SK-MEL-5 (cell line): ENCODE measurements at places on chromosomes 5 and 9. TPM values are rescaled to one million over a fixed set of nuclear protein-coding genes. Genes with fewer than 3 reads are reported as not detected.

The TICAM2 gene
- total RNA-seq: 0.08 TPM in 1 of 2 replicates, not detected in the other

The IL9 gene
- not detected in 2 replicates for total RNA-seq

The DND1 gene
- total RNA-seq: 0.26 and 0.75 TPM in 2 replicates

The NOP16 gene
- total RNA-seq: 31.8 and 32.0 TPM in 2 replicates

The GFI1B gene
- 0.05 and 0.74 TPM in 2 replicates for total RNA-seq

DNA sequence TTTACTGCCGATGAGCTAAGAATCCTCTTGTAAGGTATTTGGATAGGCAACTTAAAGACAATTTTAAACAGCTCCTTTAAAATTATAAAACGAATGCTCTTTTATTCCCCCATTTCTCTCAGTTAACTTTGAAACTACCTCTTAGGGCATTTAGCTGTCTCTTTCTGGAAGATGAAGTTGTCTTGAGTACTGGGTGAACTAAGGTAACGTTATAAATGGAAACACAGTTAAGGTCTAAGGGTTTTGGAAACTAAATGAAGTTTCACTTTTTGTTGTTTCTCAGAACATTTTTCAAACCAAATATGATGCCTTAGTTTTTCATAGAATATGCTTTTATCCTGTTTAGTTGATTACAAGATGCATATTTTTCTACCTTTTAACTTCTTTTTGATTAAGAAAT lies 6.8 kb downstream of the UBE2R2 start:
- DNase-seq: no peak

- DNase-seq: no peak
Observed at GRCh38 chr9:129768486-129768885, 15.6 kb upstream of the PTGES start.

DNA sequence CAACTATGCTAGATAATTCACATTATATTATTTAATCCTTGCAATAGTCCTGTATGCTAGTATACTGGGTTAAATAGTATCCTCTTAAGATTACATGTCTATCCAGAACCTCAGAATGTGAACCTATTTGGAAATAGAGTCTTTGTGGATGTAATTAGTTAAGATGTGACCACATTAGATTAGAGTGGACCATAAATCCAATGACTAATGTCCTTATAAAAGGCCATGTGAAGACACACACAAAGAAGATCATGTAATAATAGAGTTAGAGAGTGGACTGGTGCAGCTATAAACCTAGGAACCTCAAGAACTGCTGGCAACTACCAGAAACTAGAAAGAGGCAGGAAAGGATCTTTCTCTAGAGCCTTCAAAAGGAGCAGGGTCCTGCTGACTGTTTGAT lies 263.6 kb upstream of the PTGER4 start:
- no peak for DNase-seq

DNA sequence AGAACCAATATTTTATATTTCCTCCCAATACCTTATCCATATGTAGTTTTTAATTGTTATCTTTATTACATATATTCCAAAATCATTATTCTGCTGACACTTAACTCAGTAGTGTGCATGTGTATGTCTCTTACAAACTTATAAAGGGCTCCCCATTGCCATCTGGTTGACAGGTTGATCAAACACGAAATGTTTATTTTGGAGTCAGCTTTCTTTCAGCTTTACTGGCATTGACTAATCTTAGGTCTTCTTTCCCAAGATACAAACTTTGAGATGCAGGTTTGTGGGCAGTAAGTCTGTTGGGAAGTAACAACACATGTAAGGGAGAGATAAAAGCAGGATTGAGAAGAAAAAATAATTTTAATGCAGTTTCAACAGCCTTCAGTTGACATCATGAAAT lies 716.0 kb upstream of the CHD1 start:
- no peak for DNase-seq

DNA sequence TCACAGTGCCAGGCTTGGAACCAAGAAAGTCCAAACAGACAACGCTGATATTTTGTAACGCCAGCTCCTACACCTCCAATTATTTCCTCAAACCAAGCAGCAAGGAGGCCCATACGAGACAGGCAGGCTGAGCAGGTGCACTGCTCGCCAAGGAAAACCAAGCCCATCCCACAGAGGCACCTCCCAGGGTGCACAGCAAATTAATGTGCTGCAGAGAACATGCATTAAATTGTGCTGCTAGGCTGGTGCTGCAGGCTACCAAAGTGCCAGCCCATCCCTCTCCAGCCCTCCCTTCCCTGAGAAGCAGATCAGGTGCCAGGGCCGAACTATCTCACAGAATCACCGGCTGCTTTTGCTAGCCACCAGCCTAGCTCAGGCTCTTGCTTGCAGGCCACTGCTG lies 137.8 kb downstream of the PAX5 start:
- no peak for DNase-seq

DNA sequence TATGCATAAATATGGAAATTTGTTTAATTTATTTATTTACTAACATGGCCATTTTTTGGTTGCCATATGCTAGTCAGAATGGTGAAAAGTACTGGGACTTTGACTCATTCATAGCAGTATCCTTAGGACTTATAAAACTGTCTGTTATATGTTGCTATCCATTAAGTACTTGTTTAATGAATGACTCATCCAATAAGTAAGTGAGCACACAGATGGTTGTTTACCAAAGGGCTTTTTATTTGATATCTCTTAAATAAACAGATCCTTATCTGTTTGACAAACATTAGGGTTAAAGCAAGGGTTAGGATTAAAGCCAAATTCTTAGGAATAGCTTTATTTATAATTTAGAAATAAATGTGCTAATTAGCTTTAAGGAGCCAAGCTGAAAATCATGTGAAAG lies 183.4 kb downstream of the FBXO4 start:
- no peak for DNase-seq

- peak; percentile 80 for DNase-seq
Observed at GRCh38 chr9:100730086-100730485, 152.2 kb downstream of the CAVIN4 start.

- DNase-seq: no peak
Observed at GRCh38 chr5:53481159-53481886, 894 bp downstream of the FST start.

GRCh38 chr5:2847608-2848007 lies 96.1 kb upstream of the IRX2 start:
- no peak for DNase-seq

DNA sequence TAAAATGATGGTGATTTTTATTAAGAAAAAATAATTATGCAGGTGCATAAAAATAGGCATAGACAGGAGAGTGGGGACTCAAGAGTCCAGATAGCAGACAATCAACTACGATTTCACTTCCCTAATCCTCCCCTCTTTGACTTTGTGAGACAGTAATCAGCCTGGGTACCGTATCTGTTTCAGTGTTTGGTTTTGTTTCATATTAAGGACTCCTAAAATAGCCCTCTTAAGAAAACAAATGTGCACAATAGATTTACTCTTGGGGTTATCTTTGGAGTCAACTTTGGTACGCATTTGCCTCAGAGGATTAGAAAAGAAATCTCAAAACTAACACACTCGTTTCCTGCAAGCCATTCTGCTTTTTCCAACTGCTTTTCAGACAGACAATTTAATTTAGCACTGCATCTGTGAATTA lies 96.3 kb downstream of the ZNF608 start:
- no peak for DNase-seq

DNA sequence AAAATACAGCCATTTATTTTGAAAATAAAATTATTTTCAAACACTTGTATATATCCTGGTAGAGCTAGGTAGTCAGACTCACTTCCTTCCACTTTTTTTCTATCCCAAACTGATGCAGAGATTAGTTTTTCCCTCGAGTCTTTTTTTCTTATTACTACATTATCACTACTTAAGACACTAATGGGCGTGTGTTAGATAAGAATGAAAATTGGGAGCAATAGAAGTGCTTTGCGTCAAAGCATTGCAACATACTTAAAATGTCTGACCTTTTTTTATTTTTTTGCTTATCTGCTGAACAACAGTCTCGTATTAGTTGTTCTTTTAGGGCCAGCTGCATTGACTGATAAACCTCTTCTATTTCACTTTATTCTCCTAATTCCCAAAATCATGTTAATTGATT lies 1278.7 kb downstream of the CDH12 start:
- DNase-seq: no peak

- DNase-seq: peak; percentile 81
Observed at GRCh38 chr5:80153586-80154126, 102.2 kb downstream of the SERINC5 start.

GRCh38 chr9:108869092-108869725 lies 7.1 kb downstream of the ACTL7A start:
- DNase-seq: no peak

DNA sequence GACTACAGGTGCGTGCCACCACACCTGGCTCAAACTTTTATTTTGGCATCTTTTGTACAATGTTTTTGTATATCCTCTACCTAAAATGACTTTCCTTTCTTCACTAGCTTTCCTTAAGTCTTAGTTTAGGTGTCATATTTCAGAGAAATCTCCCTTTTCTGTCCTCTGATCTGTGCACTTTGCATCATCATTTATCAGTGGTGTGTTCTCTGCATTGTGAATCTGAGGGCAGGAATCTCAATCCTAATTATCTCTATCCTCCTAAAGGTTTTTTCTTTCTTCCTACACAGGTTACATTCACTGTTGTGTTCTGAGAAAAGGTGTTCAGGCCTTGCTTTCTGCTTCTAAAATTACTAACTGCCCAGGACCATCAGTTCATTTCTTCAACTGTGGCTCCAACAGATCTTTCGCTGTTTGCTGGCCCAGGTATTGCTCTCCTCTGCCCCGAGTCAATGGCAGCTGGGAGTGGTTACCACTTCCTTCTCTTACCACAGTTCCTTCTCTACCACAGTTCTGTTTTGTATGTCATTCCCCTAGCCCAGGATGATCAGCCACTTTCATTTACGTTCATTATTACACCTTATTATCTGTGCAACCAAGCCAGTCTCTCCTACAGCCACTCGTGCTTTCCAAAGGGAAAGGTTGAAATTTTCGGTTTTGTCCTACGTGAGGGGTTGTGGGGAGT lies 14.0 kb downstream of the TGFBR1 start:
- DNase-seq: no peak

- no peak for DNase-seq
Observed at GRCh38 chr9:114989600-114990410, 59.4 kb upstream of the TNFSF8 start.

DNA sequence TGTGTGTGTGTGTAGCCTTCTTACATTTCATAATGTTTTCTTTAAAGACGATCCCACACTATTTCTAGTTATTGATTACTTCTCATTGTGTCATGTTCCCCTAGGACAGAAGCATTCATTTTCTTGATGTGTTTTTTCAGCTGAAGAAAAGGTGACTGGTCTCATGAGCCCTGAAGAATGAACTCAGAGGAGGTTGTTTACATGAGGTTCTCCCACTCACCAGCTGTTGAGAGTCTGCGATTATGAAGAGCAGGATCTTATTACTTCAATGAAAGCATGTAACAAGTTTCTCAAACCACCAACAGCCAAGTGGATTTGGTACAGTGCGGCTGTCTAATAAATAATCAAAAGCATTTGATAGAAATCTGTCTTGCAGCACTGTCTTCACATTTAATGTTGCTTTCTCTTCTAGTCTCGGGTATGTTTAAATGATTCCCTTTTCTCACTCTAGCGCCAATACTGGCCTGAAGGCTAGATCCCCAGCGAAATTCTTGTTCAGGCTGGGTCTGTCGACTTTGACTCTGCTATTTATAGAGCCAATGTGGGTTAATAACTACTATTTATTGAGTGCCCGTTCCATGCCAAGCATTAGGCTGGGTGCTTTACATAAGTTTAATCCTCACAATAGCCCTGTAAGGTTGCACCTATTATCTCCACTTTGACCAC lies 9.6 kb upstream of the FSD1L start:
- DNase-seq: no peak
